ENCODE measurements at places on chromosomes 16 and 17.
A peak's percentile ranks its signal among the peaks of the same experiment; 100 is the strongest.

GRCh38 chr16:84631886-84632285 is 14.0 kb upstream of the COTL1 start:
- DNase-seq = no peak

- no peak for DNase-seq
Observed at GRCh38 chr16:28191364-28191960, 20.3 kb downstream of the XPO6 start.

DNA sequence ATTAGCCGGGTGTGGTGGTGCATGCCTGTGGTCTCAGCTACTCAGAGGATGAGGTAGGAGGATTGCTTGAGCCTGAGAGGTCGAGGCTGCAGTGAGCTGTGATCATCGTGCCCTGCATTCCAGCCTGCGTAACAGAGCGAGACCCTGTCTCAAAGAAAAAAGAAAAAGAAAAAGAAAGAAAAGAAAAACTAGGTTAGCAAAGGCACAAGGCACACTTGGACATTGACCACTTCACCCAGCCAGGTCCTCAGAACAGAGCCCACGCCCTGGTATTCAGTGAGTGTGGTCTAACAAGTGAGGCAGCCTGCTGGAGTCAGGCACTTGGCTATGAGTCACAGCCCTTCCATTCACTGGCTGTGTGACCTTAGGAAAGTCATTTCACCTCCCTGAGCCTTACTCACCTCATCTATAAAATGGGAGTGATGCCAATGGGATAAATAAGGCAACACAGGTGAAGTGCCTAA is 10.4 kb downstream of the MILR1 start:
- DNase-seq = no peak

GRCh38 chr17:77958716-77959125 is 218 bp downstream of the TNRC6C start:
- DNase-seq = peak; percentile 11

GRCh38 chr17:35603674-35604073 is 16.6 kb downstream of the AP2B1 start:
- no peak for DNase-seq

- no peak for DNase-seq
Observed at GRCh38 chr17:30521766-30522165, 44.6 kb downstream of the GOSR1 start.

DNA sequence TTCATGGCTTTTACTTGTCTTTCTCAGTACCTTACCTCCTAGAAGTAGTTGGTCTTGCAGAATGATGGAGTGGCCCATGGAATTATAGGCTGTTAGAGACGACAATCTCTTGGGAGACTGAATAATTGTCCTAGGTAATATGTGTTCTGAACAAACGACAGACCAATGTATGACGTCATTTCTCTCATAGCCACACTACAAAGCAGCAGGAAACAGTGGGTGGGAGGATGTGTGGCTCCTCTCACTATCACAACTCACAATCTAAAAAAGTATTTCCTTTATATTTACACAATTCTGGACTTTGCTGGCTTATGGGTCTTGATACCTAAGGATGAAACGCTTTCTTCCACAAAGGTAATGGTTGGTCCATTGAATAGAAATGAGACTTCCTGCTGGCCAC is 183.9 kb downstream of the TOX3 start:
- DNase-seq = no peak
